ENCODE measurements at places on chromosomes 1 and 21.

DNA sequence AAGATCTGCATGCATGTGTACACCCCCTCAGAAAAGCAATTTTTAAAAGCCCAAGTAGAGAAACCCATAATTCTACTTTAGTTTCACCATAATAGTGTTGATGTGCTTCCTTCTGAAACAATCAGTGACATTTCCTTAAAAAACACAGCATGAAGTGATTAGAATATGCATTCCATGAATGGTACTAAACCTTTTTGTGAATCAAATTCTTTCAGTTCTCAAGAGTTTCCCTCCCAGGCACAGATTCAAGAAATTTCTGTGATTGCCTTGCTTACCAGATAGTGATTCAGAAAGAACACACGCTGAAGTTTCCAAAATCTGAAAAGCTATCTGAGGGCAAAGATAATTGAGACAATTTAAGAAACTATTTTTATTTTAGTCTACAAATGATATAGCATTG is 136.4 kb upstream of the ADGRL2 start:
- DNase-seq, result no peak

DNA sequence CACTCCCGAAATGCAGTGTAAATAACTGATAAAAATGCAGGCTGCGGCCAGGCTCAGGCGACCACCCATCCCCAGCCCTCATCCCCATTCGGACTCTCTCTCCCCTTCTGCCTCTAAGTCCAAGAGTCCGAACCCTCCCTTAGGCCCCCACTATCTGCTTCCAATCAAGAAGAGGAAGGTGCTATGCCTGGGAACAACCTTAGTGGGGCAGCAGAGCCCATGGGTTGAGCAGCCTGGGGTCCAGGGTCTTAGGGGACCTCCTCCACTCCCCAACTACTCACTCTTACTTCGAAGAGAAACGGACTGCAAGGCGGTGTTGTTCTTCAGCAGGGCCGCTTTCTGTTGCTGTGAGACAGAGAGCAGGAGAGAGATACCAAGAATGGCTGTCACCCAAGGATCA is 12.2 kb downstream of the ARHGEF2 start:
- no peak for DNase-seq

- peak; percentile 70 for DNase-seq
These were observed 6.3 kb downstream of the INTS11 start for GRCh38 chr1:1318131-1318652.

GRCh38 chr1:194026422-194026821 is 840.0 kb upstream of the B3GALT2 start:
- no peak for DNase-seq

GRCh38 chr1:57483954-57484353 is 60.1 kb upstream of the DAB1 start:
- DNase-seq, result no peak

- DNase-seq, result no peak
These were observed 140.3 kb downstream of the PLXNA2 start for GRCh38 chr1:208103597-208104513.

DNA sequence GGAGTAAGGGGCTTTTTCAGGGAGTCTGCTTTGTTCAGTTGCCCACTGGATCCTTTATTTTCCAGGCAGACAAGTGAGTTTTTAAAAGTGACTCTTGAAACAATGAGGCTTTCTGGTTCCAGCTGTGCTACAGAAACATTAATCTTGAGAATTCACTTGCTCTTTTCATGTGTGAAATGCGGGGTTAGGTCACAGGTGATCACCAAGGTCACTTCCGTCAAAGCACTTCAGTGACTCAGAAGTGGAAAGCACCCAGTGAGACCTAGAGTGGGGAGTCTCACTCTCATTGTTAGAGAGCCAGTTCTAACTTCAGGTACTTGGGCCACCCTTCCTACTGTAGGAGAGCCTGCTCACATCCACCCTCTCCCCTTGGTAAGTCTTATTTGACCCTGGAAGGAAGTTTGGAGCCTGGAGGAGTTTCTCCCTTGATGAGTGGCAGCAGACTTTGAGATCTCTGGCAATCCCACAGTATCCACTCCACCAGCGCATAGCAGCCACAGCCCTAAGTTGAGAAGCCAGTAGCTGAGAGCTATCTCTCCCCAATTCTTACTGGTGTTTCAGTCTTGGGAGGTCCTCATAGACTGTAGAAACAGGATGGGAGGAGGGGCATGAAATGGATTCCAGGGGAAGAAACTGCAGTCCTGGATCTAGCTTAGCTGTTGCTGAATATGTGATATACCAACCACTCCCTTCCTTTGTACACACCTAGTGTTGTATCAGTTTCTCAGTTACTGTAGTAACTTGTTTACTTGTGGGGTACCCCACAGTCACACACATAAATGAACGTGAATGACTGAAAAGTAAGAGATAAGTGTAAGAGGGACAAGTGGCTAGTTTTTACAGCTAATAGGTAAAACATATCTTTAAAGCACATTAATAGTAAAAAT is 3.1 kb downstream of the TACSTD2 start:
- DNase-seq, result no peak

GRCh38 chr1:73066866-73067265 is 784.5 kb upstream of the NEGR1 start:
- no peak for DNase-seq

GRCh38 chr1:179296356-179297104 is 2.9 kb downstream of the SOAT1 start:
- DNase-seq, result no peak

DNA sequence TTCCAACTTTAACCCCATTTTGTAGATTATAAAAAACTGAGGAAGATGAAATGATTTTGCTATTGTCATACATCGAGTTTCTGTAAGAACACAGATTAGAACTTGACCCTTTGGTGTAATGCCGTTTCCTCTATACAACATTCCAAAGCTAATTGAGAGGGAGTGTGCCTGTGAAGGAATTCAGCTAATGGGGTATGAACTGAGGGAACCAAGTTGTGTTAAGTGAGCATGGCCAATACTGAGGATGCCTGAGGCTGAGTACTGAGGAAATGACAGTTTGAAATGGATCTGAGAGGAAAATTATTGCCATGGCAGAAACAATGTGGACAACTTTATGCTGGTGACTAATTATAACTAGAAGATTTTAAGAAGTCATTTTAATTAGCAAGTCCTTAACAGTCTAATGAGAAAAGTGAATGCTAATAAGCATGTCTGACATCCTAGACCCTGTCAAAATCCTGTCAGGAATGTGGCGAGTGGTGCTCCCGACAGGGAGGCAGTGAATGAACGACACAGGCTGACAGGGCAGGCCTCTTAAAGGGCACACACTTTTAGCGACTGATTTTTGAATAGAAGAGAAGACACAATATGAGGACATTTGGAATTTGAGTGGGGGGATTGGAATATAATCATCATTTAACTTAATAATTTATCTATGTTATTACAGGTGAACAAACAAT is 262.5 kb downstream of the HLX start:
- DNase-seq, result no peak

DNA sequence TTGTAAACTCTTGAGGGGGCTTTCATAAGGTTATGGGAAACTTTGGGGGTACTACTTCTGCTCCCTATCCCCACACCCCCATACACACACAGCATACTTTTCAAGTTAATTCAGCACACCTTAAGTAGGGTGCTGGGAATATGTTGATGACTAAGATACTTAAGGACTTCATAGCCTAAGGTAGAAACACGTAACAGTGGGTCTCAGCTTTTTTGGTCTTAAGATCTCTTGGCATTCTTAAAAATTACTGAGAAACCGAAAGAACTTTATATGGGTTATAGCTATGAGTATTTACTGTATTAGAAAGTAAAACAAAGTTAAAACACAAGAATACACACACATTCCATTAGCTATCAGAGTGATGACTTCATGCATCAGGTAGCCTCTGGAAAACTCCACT is 2.1 kb downstream of the OTUD3 start:
- no peak for DNase-seq

DNA sequence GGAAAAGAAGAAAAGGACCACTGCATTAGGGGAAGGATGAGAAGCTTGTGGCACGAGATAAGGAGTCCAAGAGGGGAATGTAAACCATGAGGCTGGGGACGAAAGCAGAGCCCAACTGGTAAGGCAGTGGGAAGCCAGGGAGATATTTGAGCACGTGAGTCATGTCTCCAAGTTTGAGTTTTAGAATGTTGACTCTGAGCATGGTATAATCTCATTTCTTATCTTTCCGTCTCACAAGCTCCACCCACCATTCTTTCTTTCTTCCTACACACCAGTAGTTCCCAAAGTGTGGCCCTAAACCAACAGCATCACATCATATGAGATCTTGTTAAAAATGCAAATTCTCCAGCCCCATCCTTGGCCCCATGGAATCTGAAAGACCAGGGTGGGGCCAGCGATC is 145.3 kb downstream of the PLPP3 start:
- DNase-seq, result no peak

DNA sequence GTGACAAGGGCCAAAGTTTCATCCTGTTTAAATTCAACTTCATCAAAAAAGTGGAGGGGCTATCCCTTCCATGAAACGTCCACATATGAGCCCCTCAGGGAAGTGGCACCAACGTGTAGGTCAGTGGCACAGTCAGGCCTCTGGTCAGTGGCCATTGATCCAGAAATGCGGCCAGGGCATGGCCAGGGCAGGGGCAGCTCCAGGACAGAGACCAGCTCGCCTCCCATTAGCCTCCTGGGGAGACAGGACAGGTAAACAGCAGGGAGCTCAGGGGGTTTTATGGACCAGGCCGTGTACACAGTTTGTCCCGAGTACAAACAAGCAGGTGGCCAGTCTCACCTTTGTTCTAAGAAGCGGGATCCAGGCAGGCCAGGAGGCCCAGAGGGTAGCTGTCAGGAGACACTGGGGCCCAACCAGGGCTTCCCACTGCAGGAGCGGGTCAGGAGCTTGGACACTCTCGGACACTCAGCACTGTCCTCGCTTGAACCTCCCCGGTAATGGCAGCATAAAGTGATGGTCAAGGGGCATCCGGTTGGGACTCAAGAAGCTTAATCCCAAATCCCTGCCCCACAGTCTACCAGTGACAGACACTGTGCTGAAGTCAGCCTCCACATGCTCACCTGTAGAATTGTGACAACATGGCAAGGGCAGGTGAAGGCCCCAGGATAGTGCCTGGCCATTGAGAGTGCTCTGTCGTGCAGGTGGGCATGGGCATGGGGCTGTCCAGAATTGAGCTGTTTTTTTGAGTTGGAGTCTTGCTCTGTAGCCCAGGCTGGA is 144.1 kb upstream of the ERRFI1 start:
- DNase-seq, result no peak

- no peak for DNase-seq
These were observed 89.6 kb upstream of the LPGAT1 start for GRCh38 chr1:211920141-211920572.

GRCh38 chr1:197915260-197915861 is 1.8 kb upstream of the LHX9 start:
- DNase-seq, result no peak

GRCh38 chr1:109929170-109929569 is 18.5 kb downstream of the CSF1 start:
- no peak for DNase-seq

DNA sequence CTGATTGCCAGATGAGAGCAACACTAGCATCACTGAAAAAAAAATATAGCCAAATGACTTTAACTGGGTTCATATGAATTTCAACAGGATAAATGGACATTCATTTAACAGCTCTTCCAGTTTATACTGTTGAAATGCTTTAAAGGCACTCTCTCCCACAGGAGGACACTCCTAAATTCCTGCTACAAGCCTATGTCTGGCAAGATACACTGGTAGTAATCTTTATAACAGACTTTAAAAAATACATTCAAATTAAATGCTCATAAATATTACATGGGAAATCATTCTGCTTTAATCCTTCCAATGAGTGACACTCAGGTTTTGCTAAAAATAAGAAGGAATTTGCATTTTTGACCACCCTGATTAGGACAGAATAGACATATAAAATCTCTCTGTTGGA is 526.7 kb upstream of the ADAMTS5 start:
- DNase-seq, result no peak

- no peak for DNase-seq
These were observed 69.2 kb upstream of the RGS2 start for GRCh38 chr1:192739476-192740184.

GRCh38 chr1:116257341-116257767 is 115.7 kb upstream of the ATP1A1 start:
- no peak for DNase-seq

GRCh38 chr1:87279536-87279875 is 49.2 kb upstream of the LMO4 start:
- no peak for DNase-seq

- DNase-seq, result peak; percentile 46
These were observed 17.9 kb upstream of the RAP1GAP start for GRCh38 chr1:21687081-21687529.

- no peak for DNase-seq
These were observed 354.0 kb upstream of the ADAMTS5 start for GRCh38 chr21:27320868-27321267.

DNA sequence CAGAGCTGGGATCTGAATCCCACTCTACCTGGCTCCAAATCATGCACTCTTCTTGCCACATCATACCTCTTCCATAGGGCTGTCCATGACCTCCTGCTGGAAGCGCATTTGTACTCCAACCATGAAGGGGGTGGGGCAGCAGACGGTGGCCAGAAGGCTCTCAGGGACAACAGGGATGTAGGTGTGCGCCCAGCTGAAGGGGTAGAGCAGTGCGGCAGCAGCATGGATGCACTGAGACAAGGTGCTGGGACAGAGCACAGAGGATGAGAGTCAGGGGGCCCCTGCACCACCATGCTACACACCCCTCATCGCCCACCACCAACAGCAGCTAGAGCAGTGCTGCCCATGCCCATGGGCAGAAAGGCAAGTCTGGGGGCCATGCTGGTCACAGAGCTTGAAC is 8.4 kb downstream of the DENND2D start:
- no peak for DNase-seq

DNA sequence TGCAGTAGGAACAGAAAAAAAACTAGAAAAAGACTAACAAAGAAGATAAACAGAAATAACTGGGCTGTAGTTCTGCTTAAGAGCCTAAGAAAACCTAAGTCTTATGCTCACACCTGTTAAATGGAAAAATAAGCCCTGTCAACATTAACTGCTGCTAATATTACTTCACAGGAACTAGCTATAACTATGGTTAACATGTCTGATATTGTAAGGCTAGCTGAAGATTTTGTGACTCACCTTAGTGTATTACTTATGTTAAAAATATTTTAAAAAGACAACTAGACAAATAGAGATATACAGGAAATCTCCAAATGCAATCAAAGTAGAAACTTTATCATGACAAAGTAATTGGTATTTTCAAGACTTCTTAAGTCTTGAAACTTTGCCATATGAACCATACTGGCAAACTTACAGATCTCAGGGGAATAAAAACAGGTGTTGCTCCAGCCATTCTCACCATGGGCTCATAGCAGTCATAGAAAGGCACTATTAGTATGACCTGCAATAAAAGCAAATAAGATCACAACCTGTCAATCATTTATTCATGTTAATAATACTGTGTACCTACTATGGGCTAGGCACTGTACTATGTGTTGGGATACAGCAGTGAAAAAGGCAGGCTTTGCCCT is 30.7 kb downstream of the KYAT3 start:
- DNase-seq, result no peak

Measured in hematopoietic multipotent progenitor cell treated with erythropoietin and hydrocortisone succinate and interleukin-3 and kit ligand, for 15 days (in vitro differentiated cells).